MCF 10A (cell line): ENCODE measurements at places on chromosomes 1 and 21.

DNA sequence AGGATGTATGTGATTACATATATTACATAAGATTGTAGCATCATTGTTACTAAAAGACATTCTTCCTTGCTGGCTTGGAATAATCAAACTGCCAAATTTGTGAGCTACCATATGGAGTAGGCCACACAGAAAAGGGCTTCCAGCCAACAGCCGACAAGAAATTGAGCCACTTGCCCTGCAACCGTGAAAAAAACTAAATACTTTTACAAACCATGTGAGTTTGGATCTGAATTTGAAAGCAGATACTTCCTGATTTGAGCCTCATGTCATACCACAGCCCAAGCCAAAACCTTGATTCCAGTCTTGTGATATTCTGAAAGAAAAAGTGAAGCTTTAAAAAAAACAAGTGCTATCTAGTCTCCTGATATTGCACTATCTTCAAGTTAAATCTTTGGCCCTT is 55.6 kb upstream of the PRMT6 start:
- no peak overlapping the region for H3K27ac ChIP-seq
- no peaks in the 10 kb centered on the region for H3K27me3 ChIP-seq
- H3K4me3 ChIP-seq = no peak overlapping the region
- H3K36me3 ChIP-seq = no peaks in the 10 kb centered on the region
- H3K4me1 ChIP-seq = no peaks in the 10 kb centered on the region

- H3K36me3 ChIP-seq = peaks cover 6% of the 10 kb centered on the region
- H3K27ac ChIP-seq = peak within 1 kb of the TSS; percentile 68
- no peaks in the 10 kb centered on the region for H3K27me3 ChIP-seq
- peaks cover 28% of the 10 kb centered on the region for H3K4me1 ChIP-seq
- peak within 1 kb of the TSS; percentile 81 for H3K4me3 ChIP-seq
These were observed at the start of gene PCNX2 for GRCh38 chr1:233295237-233295974. Gene PCNX2 (minus strand): TSS chr1:233295725. CDS start chr1:233295478, 247 bp downstream.

DNA sequence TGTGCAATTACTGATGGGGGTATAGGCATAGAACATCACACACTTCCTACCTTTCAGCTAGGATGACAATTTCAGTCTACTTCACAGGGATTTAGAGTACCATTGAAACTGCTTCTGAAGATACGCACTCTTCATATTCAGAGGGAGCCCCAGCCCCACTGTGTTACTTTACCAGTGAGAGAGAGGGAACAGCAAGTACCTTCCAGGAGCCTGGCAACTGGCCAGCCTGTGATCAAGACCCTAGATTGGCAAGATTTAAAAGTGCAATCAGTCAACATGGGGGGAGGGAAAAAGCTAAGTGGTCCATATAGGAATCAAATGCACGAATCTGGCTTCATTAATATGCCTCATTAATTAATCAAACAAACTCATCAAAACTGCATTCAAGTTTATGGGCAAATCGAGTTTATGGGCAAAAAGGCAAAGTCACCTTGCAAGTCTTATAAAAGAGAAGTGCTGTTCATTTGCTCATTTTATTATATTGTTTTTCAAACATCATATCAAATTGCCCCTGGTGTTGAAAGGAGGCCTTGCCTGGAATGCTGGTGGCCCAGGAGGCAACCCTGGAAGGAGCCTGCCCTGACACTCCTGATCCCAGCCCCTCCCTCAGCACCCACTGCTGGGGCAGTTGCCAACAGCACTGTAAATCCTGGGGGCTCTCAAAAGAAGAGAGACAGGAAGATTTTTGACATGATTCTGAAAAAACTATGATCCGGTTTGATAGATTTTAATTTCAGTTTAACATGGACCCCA is 184.9 kb upstream of the DPT start:
- no peak for DNase-seq
- H3K4me1 ChIP-seq = peaks cover 3% of the 10 kb centered on the region
- no peak overlapping the region for H3K4me3 ChIP-seq
- H3K27me3 ChIP-seq = no peaks in the 10 kb centered on the region
- no peak overlapping the region for H3K27ac ChIP-seq

DNA sequence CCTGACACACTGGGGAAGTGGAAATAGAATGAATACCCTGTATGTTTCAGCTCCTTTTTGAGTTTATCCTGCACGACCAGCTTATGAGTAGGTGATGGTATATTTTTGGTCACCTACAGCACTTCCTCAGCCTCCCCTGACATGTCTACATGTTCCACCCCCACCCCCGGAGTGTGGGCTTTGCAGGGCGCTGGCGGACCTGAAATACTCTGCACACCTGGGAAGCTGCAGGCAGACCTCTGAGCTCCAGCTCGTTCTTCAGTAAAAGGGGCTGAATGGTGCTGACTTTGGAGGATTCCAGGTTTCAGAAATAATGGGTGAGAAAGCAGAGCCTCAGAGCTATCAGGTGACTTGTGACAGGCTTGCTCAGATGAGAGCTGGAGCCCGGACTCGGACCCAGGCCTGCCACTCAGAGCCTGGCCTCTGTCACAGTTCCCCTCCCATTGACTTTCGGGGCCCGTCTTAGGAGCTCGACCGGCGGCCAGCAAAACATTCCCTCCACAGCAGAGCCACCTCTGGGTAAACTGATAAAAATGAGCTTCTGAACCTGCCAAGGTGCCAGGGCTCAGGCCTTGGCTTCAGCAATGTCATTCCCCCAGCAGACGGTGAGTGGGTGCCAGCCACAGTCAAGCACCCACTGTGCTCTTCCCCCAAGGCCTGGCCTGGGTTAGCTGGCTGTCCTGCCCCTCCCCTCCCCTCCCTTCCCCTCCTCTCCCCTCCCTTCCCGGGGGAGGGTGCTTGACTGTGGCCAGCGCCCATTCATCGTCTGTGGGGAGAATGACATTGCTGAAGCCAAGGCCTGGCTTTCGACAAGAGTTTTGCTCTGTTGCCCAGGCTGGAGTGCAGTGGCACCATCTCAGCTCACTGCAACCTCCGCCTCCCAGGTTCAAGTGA is 30.1 kb downstream of the DOP1B start:
- H3K4me1 ChIP-seq = peaks cover 6% of the 10 kb centered on the region
- H3K27me3 ChIP-seq = no peaks in the 10 kb centered on the region
- DNase-seq = no peak
- no peaks in the 10 kb centered on the region for H3K36me3 ChIP-seq
- no peak overlapping the region for H3K27ac ChIP-seq
- no peak overlapping the region for H3K4me3 ChIP-seq

DNA sequence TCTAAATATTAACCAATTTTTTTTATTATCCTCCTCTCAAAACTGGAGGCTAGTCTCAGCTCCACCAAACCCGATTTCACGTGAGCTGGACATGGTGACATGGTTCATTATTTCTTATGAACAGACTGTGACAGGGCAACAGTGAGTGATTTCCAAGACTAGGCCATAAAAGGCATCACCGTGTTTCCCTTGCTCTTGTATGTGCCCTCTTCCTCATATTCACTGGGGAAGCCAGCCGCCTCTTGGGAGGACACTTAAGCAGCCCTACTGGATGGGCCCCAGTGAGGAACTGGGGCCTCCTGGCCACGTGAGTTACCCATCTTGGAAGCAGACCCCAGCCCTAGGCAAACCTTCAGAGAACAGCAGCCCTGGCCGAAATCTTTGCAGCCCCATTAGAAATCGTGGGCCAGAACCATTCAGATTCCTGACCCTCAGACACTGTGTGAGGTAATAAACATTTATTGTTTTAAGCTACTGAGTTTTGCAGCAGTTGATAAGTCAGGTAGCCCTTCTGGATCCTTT is 105.0 kb downstream of the GALNT2 start:
- no peak overlapping the region for H3K4me3 ChIP-seq
- no peaks in the 10 kb centered on the region for H3K36me3 ChIP-seq
- H3K27ac ChIP-seq = no peak overlapping the region
- DNase-seq = no peak
- H3K27me3 ChIP-seq = no peaks in the 10 kb centered on the region

GRCh38 chr1:65527190-65527589 is 106.7 kb downstream of the LEPR start:
- peaks cover 10% of the 10 kb centered on the region for H3K4me1 ChIP-seq
- peak overlapping the region; percentile 68 for H3K4me3 ChIP-seq
- peak overlapping the region; percentile 56 for H3K27ac ChIP-seq
- DNase-seq = peak; percentile 45

- no peak overlapping the region for H3K27ac ChIP-seq
- no peak overlapping the region for H3K4me3 ChIP-seq
These were observed 4.9 kb upstream of the BRWD1 start for GRCh38 chr21:39318091-39318959.

DNA sequence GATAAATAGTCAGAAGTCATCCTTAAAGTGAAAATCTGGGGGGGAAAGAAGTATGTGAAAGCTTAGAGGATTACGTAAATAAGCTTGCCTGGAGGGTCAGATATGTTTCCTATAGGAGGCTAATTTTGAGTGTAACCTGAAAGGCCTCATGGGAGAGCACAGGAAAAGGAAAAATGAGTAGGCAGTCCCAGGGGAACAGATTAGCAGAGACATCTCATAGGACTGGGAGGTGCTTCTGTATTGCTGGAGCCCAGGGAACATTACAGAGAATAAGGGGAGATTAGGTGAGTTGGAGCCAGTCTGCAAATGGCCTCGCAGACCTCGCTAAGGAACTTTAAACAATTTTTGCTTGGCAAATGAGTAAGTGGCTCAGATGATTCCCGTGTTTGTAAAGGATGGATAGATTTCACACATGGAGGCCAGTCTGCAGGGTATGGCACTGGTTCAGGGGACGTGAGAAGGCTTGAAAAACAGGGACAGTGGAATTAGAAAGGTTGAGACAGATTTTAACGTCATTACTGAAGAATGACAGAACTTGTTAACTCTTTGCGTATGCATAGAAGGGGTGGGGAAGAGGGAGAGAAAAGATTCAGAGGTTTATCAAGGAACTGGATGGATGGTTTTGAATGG is 149.1 kb downstream of the GREM2 start:
- no peak overlapping the region for H3K4me3 ChIP-seq
- H3K4me1 ChIP-seq = peaks cover 8% of the 10 kb centered on the region
- H3K27me3 ChIP-seq = no peaks in the 10 kb centered on the region
- DNase-seq = peak; percentile 44

- H3K27me3 ChIP-seq = no peaks in the 10 kb centered on the region
- no peaks in the 10 kb centered on the region for H3K36me3 ChIP-seq
- H3K4me3 ChIP-seq = no peak overlapping the region
These were observed 110.8 kb downstream of the PLPP3 start for GRCh38 chr1:56468518-56468917.

DNA sequence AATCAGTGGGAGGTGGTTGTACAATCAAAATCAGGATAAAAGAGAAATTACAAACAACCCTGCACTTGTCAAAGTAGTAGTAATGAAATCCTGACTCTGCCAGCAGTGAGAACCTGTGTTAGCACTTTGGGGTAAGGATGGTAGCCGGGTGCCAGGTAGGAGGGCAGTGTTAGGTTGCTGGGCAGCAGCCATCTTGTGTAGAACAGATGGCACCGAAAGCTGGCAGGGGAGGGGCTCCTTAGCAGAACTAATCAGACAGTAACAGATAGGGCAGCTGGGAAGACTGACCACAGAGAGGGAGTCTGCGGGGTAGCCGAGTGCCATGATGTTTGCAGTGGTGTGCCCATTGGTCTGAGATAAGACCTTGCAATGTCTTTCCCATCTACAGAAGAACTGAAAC is 137.3 kb downstream of the SDCCAG8 start:
- no peak for DNase-seq
- no peaks in the 10 kb centered on the region for H3K27me3 ChIP-seq
- no peak overlapping the region for H3K27ac ChIP-seq
- H3K4me3 ChIP-seq = no peak overlapping the region
- peaks cover 49% of the 10 kb centered on the region for H3K36me3 ChIP-seq

GRCh38 chr21:25115021-25115420 is 492.3 kb downstream of the MRPL39 start:
- H3K27ac ChIP-seq = no peak overlapping the region
- no peak for DNase-seq
- H3K4me3 ChIP-seq = no peak overlapping the region

DNA sequence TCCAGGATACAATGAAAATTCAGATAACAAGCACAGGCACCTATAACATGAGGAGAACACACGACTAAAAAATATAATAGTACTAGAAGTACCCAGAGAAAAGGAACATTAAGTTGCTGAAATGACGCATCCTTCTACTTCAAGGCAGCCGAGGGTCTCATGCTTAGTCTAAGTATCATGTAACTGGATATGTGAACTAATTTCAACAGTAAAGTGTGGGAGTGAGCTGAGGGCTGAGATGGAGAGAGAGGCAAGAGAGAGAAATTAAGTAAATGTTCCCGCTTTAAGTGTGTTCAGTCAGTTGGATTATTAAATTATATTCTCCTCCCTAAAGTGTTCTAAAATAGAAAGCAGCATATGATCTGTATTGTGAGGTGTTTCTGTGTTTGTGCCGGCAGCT is 152.2 kb upstream of the KRTAP19-8 start:
- no peaks in the 10 kb centered on the region for H3K4me1 ChIP-seq
- no peaks in the 10 kb centered on the region for H3K27me3 ChIP-seq
- no peak overlapping the region for H3K4me3 ChIP-seq
- no peak overlapping the region for H3K27ac ChIP-seq
- DNase-seq = no peak

DNA sequence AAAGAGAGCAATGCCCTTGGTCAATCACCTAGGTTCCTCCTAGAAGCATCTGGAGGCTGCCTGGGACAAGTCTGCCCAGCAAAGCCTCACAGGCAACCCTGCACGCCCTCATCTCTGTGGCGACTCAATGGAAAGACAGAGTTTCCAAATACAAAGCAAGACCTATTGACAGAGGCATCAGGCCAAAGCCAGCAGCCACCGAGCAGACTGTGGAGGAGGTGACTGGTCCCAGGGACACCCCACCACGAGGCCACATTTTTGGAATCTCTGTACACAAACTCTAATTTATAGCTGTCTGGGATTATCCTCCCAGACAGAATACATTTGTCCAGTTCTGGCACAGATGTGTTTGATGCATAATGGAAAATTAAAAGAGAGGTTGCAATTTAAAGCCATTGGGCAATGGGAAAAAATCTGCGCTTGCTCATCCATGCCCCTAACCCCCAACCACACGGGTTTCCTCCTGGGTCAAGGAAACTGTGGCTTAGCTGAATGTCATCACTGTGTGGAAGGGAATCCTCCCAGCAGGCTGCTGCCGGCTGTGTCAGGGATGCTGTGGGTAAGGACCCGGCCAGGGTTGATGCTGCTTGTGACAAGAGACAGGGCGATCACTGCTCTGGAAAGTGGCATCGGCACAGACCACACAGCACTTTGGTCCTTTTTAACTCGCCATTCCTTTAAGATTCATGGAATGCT is 14.3 kb downstream of the TSPAN2 start:
- no peak for DNase-seq
- H3K4me3 ChIP-seq = no peak overlapping the region
- no peak overlapping the region for H3K27ac ChIP-seq
- no peaks in the 10 kb centered on the region for H3K27me3 ChIP-seq
- H3K4me1 ChIP-seq = peaks cover 9% of the 10 kb centered on the region

GRCh38 chr1:243748227-243748626 is 101.8 kb downstream of the AKT3 start:
- no peak overlapping the region for H3K27ac ChIP-seq
- no peaks in the 10 kb centered on the region for H3K4me1 ChIP-seq
- no peaks in the 10 kb centered on the region for H3K27me3 ChIP-seq
- H3K4me3 ChIP-seq = no peak overlapping the region
- no peak for DNase-seq
- H3K36me3 ChIP-seq = no peaks in the 10 kb centered on the region

GRCh38 chr21:14737922-14738321 is 191.8 kb upstream of the SAMSN1 start:
- DNase-seq = peak; percentile 77
- H3K4me3 ChIP-seq = no peak overlapping the region
- no peak overlapping the region for H3K27ac ChIP-seq
- peaks cover 17% of the 10 kb centered on the region for H3K4me1 ChIP-seq
